CD4-positive, alpha-beta T cell treated with Interleukin-4 for 4 hours (primary cell): ENCODE measurements at places on chromosomes 12 and 14.

GRCh38 chr12:83666690-83667089 lies 980.0 kb downstream of the TMTC2 start:
- no peak for DNase-seq

- no peak for DNase-seq
Observed at GRCh38 chr14:64610049-64610746, 60.4 kb downstream of the PPP1R36 start.

DNA sequence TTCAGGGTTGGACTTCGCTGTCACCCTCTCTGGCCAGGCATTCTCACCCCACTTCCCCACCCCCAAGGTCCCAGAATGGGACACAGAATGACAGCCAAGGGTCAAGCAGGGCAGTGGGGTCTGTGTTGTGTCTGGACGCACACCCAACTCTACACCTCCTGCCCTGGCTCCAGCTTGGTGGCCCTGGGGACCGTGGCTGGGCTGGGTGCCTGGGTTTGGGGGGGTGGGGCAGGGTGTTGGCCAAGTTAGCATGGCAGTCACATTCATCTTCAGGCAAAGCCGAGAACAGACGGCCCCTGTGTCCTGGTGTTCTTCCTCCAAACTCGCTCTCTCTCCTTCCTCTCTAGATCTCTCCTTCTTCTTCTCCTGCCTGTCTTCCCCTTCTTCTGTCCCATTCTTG lies 5.6 kb downstream of the LRP1 start:
- no peak for DNase-seq

DNA sequence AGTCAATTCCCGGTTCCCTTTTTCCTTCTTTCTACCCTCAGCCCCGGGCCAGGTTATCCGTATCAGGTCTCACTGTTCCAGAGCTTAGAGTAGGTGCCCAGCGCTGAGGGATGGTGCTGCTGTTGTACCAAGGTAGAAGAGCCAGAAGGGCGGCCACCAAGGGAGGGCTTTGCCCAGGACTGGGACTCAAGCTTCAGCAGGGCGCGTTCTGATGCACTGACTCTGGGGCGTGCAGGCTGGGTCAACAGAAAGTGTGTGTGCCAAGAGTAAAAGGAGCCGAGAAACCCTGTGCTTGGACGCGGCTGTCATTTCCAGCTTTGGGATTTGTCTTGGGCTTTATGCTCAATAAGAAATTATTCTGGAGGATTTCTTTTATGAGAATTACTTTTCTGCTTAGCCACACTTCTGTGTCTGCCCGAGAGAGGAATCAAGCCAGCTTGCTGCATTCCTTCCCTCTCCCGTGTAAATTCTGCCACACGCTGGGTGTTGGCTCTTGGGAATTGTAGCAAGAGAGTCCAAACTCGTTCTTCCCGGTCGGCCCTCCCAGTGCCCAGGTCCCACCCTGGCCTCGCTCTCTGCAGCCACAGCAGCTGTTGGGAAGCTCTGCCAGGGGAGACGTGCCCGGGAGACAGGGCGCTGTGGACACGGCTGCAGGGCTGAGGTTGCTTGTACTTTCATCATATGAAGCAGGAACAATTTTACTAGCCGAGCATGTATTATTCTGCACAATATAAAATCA lies 98.0 kb downstream of the FBXL14 start:
- DNase-seq, result no peak

- no peak for DNase-seq
Observed at GRCh38 chr12:70885956-70886355, 34.6 kb downstream of the PTPRR start.

GRCh38 chr14:90368946-90369721 lies 27.7 kb upstream of the CALM1 start:
- peak; percentile 51 for DNase-seq

GRCh38 chr14:77197988-77198387 lies 16.4 kb downstream of the TMEM63C start:
- DNase-seq, result no peak

GRCh38 chr14:55964091-55964490 lies 154.1 kb upstream of the PELI2 start:
- no peak for DNase-seq

DNA sequence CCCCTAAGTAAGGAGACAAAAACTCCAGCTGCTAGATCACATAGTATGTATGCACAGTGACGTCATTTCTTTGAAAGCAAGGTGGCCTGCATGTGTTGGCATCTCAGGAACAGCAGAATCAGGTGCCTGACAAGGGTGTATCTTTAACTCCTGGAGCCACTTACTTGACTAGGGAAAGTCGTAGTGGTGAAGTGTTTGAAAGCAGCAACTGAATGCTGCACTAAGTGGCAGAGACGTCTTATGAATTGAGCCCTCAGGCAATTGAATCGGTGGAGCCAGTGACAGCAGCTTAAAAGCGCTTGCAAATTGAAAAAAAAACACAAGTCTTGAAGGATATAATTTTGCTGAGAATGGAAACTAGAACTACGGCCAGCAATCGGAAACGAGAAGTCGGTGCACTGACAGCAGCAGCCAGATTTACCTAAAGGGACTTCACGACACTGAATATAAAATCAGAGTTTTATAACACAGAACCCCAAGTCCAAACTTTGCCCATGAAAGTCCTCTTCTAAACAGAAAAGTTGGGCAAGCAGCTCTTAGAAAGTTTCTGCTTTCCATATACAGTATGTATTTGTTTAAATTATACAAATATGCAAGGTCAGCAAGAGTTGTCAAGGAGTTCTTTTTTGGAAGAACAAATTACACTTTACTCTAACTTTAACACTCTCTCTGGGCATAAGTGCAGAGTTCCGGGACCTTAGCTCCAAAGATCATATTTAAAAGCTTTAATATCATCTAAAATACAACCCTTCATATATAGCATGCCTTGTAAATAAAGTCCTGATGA lies 1.1 kb downstream of the IGF1 start:
- no peak for DNase-seq

DNA sequence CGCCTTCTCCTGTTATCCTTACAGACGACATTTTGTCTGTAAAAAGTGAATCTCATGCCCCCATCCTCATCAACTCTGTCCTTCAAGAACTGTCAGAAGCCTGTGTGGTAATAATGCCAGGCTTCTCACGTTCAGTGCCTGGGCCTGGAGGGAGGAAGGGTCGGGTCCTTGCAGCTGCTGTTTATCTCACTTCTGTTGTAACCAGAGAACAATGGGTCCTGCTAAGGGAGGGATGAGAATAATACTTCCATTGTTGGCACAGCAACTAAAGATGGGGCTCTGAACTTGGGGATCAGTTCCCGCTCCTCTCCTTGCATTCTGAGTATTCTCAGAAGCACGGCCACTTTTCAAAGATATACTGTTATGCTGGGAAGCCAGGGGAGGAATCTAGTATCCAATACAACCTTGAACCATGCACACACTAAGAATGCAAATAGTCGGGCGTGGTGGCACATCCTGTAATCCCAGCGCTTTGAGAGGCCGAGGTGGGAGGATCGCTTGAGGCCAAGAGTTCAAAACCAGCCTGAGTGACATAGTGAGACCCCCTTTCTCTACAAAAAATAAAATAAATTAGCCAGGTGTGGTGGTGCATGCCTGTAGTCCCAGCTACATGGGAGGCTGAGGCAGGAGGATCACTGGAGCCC lies 38.8 kb upstream of the NINJ2 start:
- no peak for DNase-seq

DNA sequence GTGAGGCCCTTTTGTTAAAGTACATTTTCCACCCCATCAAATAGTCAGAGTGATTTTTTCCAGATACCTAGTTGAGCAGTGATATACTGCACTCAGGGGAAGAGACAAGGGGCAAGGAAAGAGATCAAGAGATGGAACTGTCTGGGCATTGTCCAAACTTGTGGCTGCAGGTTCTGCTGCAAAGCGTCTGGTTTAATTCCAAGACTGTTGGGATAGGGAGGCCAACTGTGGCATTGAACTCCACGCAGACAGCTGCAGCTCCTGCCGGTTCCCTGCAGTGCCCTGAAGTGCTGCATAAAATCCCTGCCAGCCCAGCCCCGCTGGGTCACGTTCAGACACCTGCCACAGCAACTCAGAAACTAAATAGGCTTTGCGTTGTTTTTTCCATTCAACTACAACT lies 30.5 kb downstream of the RPH3A start:
- DNase-seq, result no peak

GRCh38 chr12:100493396-100494012 lies 19.8 kb downstream of the NR1H4 start:
- no peak for DNase-seq

DNA sequence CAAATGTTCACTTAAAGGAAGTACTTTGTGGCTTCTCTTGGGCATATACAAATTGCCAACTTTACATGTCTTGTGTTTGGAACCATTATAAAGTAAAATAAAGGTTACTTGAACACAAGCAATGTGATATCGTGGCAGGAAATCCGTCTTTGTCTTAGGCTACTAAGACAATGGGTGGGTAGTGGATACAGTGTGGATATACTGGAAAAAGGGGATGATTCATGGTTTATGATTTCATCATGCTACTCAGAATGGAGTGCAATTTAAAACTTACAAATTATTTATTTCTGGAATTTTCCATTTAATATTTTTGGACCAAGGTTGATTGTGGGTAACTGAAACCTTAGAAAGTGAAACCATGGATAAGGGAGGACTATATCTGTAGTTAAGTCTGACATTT lies 48.4 kb downstream of the MYRFL start:
- no peak for DNase-seq

- DNase-seq, result no peak
Observed at GRCh38 chr12:53486736-53487487, 12.3 kb downstream of the MAP3K12 start.

GRCh38 chr14:63453443-63453936 lies 89.7 kb downstream of the PPP2R5E start:
- DNase-seq, result no peak

GRCh38 chr12:52182384-52182783 lies 9.4 kb downstream of the KRT80 start:
- no peak for DNase-seq

GRCh38 chr12:68352067-68352466 lies 19.9 kb upstream of the MDM1 start:
- DNase-seq, result no peak

DNA sequence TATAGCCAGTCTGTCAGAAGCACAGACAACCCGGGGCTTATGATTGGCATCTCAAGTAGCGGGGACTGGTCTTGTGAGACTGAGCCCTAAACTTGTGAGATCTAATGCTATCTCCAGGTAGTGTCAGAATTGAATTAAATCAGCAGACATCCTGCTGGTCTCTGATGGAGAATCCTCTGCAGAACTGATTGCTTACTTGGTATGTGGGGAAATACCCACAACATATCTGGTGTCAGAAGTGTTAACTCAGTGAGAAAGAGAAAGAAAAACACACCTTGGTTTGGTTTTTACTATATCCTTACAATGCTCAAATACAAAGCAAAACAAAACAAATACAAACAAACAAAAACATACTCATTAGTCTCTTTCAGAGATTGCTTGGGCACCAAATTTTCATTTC lies 10.0 kb downstream of the SEL1L start:
- no peak for DNase-seq
